ENCODE measurements at places on chromosomes 6 and 20. TPM values are rescaled to one million over a fixed set of nuclear protein-coding genes. Genes with fewer than 3 reads are reported as not detected.

The ZSCAN23 gene
- total RNA-seq, result 3.1 TPM

The KCNK5 gene
- 57.4 TPM for total RNA-seq

DNA sequence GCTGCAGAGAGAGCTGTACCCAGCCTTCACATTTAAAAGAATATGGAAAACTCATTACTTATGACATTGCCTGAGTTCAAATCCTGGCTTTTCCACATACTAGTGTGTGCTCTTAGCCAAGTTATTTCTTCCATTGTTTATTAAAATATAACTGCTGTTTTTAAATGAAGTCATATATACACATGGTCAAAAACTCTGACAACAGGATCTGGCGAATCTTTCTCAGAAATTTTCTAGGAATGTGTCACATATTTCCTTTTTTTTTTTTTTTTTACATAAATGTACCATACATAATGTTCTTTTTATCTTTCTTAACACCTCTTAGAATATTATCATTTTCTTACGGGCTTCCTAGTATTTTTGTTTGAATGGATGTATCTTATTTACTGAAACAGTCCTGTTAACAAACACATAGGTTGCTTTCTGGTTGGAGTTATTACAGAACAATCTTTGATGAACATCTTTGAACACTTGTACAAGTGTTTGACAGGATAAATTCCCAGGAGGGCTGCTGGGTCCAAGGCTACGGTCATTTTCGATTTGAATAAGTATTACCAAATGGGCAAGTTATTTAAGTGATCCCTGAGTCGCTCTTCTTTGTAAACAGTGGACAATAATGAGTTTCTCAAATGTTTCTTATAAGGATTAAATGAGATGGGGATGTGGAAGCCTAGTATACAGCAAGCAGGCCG lies 1.6 kb upstream of the SNX9 start:
- DNase-seq, result no peak
- H3K4me1 ChIP-seq, result peaks cover 7% of the 10 kb centered on the region
- H3K27ac ChIP-seq, result no peak overlapping the region

DNA sequence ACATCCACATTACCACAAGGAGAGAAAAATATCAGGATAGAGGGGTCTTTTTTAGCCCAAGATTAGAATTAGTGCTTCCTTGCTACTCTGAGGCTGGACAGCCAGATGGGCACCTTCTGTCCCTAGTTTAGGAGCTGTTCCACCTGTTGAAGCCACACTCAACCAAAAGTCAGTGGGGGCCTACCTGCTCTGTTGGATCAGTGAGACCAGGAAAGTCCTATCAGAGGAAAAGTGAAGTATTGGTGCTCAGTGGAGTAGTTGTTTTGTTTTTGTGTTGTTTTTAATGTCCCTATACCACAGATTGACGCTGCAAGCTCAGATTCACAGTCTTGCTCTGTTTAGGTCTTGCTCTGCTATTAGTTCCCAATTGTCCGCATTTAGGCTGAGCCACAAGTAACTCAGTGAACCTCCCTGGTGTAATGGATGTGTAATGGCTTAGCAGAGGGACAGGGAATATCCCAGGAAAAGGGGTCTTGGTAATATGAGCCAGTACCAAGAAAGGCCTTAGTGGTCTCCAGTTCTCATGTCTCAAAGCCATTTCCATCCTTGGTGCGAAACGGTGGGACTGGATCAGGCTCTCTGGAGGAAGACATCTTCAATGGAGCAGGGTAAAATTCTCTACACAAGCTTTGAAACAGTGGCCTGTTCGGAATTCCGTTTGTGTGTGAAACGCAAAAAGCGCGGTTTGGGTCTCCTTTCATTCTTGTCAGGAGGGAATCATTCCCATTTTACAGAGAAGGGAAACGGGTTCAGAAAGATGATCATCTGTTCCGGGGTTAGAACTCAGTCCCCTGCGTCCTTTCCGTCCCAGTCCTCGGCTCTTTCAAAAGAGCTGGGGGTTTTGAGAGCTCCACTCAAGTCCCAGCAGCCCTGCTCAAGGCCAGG lies 631 bp upstream of the PABPC1L start:
- H3K4me3 ChIP-seq, result peak overlapping the region; percentile 92
- no peaks in the 10 kb centered on the region for H3K27me3 ChIP-seq
- H3K36me3 ChIP-seq, result peaks cover 43% of the 10 kb centered on the region
- H3K27ac ChIP-seq, result peak overlapping the region; percentile 46
- DNase-seq, result no peak
- H3K4me1 ChIP-seq, result peaks cover 12% of the 10 kb centered on the region

DNA sequence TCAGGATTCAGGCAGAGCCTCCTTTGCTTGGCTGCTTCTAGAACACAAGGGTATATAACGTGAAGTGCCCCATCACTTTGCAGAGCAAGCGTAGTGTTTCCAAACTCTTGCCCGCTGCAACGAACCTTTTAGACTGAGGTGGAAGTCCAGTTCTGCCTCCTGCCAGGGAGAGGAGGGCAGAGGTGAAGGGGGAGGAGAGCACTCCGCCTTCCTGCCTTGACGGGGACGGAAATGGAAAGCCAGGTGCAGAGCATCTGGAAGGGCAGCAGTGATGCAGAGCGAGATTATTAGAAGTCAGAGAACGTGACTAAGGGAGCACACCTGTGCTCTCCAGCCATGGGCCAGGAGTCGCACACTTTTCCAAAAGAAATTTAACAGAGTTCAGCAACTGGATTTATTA lies 63.4 kb downstream of the RREB1 start:
- no peak overlapping the region for H3K27ac ChIP-seq
- no peak for DNase-seq
- H3K36me3 ChIP-seq, result no peaks in the 10 kb centered on the region
- no peak overlapping the region for H3K4me3 ChIP-seq

DNA sequence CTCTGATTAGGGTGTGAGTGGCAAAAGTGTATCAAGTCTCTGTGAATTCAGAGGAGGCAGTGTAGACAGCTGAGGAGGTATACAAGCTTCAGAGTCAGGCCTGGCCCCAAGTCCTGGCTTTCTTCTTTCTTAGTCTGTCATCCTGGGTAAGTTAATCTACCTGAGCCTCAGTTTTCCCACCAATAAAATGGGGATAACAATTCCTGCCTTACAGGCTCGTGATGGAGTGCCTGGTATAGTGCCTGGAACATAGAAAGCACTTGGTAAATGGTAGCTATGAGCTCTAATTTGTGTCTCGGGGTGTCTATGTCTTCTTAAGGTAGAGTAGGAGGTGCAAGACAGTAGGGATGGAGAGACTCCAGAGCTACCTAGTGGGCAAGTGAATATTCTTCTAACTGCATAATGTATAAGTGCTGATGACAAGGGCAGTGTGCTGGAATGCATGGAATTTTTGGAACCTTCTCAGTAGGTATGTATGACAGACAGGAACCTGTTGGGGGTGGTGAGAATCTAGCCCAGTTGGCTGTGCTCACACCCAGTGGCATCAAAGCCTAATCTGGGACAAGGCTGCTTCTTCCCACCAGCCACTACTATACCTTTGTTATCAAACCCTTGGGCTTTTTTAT lies 4.0 kb upstream of the SCUBE3 start:
- peaks cover 3% of the 10 kb centered on the region for H3K4me1 ChIP-seq
- H3K27me3 ChIP-seq, result peaks cover 81% of the 10 kb centered on the region
- H3K27ac ChIP-seq, result no peak overlapping the region
- DNase-seq, result peak; percentile 40
- no peak overlapping the region for H3K4me3 ChIP-seq

DNA sequence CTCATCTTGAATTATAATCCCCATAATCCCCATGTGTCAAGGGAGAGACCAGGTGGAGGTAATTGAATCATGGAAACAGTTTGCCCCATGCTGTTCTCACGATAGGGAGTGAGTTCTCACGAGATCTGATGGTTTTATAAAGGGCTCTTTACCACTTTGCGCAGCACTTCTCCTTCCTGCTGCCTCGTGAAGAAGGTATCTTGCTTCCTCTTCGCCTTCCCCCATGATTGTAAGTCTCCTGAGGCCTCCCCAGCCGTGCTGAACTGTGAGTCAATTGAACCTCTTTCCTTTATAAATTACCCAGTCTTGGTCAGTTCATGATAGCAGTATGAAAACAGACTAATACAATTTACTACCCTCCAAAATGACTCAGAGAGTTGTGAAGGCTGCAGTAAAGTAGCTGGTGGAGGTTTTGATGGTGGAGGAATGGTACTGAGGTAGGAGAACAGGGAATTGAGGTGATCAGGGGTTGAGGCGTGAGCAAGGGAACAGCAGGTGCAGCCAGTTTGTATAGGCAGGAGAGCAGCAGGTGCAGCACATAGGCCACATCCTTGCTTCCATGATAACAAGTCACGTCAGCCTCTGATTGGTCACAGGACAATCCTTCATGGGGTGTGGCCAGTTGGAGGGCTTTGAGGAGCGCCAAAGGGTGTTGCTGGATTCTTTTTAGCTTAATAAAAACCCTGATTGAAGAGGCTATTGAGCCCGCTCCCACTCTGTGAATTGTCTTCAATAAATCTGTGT lies 150.0 kb downstream of the CDC5L start:
- no peaks in the 10 kb centered on the region for H3K27me3 ChIP-seq
- DNase-seq, result no peak
- H3K4me1 ChIP-seq, result peaks cover 10% of the 10 kb centered on the region
- no peaks in the 10 kb centered on the region for H3K36me3 ChIP-seq
- no peak overlapping the region for H3K4me3 ChIP-seq

DNA sequence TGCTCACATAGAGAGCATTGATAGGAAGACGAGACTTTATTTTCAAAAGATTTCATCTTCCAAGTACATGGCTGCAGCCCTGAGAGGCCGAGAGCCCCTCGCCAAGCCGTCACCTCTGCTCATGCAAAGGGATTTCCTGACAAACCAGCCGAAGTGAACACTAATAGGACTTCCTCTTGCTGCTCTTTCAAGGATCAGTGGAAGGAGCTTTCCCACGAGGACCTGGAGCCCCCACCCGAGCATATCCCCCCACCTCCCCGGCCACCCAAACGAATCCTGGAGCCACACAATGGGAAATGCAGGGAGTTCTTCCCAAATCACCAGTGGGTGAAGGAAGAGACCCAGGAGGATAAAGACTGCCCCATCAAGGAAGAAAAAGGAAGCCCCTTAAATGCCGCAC lies 69.3 kb downstream of the PTPN1 start:
- peaks cover 18% of the 10 kb centered on the region for H3K36me3 ChIP-seq
- no peaks in the 10 kb centered on the region for H3K27me3 ChIP-seq
- DNase-seq, result no peak
- no peak overlapping the region for H3K4me3 ChIP-seq
- no peaks in the 10 kb centered on the region for H3K4me1 ChIP-seq

GRCh38 chr20:939606-940005 lies 23.5 kb upstream of the ANGPT4 start:
- H3K36me3 ChIP-seq, result no peaks in the 10 kb centered on the region
- no peaks in the 10 kb centered on the region for H3K27me3 ChIP-seq
- DNase-seq, result no peak
- H3K4me1 ChIP-seq, result peaks cover 20% of the 10 kb centered on the region

GRCh38 chr6:133242637-133243585 lies 1.8 kb downstream of the EYA4 start:
- H3K4me1 ChIP-seq, result peaks cover 22% of the 10 kb centered on the region
- peaks cover 86% of the 10 kb centered on the region for H3K27me3 ChIP-seq

DNA sequence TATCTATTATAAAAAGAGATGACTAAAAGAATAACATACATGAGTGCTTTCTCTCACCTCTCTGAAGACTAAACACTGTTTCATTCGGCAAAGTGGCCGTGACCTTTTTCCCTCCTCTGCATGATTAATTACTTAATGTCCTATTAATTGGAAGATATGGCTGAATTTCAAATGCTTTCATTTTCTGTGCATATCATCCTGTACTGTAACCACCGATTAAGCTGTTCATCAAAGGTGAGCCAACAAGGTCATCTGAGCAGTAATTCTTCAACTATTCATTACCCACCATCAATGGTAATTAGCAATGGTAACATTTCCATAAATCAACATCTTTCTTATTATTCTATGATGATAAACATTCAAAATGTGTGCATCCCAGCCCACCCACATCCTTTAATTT lies 125.2 kb downstream of the PTPRK start:
- H3K27me3 ChIP-seq, result no peaks in the 10 kb centered on the region
- no peaks in the 10 kb centered on the region for H3K36me3 ChIP-seq
- H3K27ac ChIP-seq, result no peak overlapping the region
- 0 out of 2 replicates have a peak, but pooled peaks cover 7% of the 10 kb centered on the region for H3K4me1 ChIP-seq
